NCI-H748 treated with DMSO at 0.1 percent for 48 hours (cell line): ENCODE measurements at places on chromosomes 13 and 19.

GRCh38 chr19:49957262-49957915, 3.6 kb downstream of the SIGLEC11 start:
- no peak for DNase-seq

GRCh38 chr19:38134540-38135149, 89.4 kb downstream of the DPF1 start:
- no peak for DNase-seq

- no peak for DNase-seq
These were observed 254.1 kb downstream of the FGF9 start for GRCh38 chr13:21924958-21925357.

DNA sequence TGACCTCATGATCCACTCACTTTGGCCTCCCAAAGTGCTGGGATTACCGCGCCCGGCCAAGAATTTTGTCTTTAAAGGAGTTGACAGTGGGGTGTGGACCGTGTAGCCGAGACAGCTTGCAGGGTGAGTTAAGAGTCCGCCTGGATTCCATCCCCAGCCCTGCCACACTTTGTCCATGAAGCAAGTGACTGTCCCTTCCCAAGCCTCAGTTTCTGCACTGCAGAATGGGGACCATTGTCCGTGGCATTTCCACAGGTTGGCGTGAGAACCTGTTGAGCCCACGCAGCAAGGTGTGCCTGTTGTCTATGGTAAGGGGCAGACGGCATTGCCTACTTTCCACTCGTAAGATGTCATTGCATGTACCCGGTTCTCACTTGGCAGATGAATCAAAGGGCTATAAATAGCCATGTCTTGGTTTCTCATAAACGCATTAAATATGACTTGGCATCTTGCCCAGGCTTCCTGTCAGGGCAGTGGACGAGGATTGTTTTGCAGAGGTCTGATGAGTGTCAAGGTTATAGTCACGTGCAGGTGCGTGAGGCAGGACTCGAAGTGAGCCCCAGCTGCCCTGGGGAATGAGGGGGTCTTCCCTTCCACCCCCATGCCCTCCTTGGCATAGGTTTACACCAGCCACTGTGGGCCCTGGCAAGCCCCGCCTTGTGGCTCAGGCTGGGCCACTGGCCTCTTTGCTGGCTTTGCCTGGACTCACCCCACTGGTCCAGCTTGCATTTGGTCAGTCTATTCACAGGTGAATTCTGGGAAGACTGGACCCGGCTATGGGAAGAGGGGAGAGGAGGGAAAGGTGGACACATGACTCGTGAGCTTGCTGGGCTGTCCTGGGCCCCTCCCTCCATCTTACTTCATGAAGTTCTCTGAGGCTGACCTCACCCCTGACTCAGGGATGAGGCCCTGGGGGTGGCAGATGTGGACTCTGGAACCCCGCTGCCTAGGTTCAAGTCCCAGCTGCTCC, 14.6 kb downstream of the FAM187B start:
- peak; percentile 76 for DNase-seq

DNA sequence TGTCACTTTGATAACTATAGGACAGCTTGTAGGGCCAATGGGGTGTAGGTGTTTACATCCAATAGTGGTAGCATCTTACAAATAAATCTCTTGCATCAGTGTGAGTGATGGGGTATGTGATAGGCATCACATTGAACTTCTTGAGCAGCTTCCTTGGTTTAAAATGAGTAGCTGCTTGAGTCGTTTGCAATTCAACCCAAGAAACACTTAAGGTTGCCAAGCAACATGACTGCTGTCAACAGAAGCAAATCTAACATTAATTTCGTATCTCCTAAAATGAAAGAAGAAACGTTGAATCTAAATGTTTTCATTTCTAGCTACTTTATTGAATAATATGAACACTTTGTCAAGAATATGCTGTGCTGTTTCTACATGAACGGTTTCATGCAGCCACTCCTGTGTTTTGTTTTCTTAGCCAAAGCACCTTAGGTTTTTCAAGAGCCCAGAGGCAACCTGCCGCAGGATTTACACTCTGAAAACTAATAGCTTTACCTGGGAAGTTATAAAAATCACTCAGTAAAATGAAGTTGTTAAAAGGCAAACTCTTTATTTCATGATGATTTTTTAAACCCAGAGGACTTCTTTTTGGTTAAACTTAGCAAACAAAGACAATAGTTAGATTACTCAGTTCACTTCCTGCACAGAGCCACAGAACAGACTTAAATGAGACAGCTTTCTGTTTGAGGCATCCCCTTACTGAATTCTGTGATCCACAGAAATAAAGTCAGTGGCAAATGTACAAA, 305.2 kb downstream of the MTUS2 start:
- no peak for DNase-seq

DNA sequence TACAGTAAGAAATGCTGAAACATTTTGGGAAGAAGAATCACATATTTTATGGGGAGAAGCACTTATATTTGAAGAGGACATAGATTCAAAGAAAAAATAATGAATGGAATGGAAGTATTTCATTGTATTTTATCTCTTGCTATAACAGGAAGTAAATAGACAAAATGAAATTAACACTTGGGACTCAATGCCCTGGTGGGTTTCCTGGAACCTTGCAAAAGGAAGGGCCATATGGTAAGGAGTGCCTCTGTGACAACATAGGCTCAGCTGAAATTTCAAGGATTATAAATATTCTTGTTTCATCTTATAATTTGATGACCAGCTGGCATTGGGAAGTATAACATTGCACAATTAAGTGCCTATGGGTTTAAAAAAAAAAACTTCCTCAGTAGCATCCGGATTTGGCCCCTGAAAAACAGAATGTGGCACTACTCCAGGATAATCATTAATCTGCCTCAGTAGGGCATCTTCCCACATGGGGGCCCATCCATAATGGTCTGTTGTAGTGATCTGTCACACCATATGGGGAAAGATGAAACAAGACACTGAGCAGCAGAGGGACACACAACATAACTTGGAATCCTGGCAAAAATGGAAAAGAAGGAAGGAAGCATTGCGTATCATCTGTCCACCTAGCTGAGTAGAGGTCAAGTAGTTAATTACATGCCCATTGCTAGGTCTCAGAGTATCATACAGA, 321.6 kb downstream of the NDFIP2 start:
- no peak for DNase-seq

GRCh38 chr13:27997904-27998522, 9.5 kb upstream of the URAD start:
- peak; percentile 49 for DNase-seq

DNA sequence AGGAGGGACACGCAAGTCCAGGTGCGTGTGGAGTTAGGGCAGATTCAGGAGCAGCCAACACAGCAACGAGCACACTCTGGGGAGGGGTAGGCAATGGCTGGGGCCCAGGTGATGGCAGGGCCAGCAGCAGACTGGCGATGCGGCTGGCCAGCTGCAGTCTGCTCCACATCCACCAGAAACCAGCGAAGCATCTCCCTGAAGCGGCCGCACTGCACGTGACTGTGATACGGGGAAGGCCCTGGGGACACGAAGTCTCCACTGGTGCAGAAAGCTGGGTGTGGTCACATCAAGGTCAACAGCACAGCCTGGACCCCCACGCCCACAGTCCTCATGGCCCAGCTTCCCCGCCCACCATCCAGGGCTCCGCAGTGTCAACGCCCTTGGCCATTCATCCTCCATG, 21.3 kb upstream of the EPHX3 start:
- DNase-seq, result no peak

DNA sequence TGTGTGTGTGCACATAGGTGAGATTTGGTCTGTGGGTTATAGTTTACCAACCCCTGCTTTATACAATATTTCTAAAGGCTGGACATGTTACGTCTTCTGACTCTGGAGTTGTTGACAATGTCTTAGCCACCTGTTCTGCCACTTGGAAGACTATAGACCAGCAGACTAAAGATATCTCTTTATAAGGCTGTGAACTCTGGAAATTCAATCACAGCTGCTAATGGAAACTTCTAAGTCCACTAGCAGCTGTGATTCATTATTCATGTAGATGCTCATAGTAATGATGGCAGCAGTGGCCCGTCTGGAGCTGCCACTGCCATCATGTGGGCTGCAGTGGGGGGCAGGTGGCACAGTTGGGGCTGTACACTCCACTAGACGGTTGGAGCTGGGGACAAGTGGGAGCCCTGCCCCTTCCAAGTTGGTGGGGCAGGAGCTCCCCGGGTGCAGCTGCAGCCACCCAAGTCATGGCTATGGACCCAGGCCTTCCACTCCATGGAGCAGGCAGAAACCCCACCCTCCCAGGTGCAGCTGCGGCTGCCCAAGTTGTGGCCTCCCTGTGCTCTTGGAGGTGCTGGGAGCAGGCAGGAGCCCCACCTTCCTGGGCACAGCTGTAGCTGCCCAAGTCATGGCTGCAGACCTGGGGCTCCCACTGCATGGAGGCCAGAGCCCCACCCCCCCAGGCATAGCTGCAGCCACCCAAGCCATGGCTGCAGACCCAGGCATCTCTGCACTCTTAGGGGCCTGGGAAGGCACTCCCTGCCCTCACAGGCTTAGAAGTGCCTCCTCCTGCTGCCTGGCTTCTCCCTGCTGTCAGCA, 8.8 kb downstream of the IGFL4 start:
- DNase-seq, result no peak

GRCh38 chr13:26168237-26168814, 53.8 kb downstream of the RNF6 start:
- no peak for DNase-seq

- DNase-seq, result peak; percentile 74
These were observed 616 bp upstream of the PCDH17 start for GRCh38 chr13:57630661-57631595.

GRCh38 chr13:63438951-63439350, 2023.3 kb upstream of the PCDH20 start:
- DNase-seq, result no peak

GRCh38 chr13:74280093-74280794, 146.0 kb upstream of the KLF12 start:
- no peak for DNase-seq

GRCh38 chr13:75186379-75186778, 295.6 kb downstream of the TBC1D4 start:
- DNase-seq, result no peak

GRCh38 chr13:25172303-25172630, 179 bp upstream of the AMER2 start:
- DNase-seq, result no peak

GRCh38 chr13:98923641-98924397, 54.0 kb downstream of the DOCK9 start:
- DNase-seq, result no peak

DNA sequence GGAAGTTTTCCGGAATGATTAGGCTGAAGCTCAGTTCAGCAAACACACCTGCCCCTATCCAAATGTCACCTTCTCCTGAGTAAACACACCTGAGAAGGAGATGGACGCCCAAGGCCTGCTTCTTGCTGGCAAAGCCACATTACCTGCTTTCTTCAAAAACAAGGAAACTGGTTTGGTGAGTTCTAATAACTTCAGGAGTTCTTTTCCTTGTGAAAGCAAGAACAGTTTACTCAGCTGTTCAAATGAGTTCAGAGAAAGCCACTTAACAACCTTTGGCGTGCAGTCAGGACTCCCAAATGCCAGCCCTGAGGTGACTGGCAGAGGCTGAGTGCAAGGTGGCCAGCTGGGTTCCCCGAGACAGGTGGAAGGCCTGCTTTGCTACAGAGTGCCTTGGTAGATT, 160.5 kb downstream of the STK24 start:
- DNase-seq, result peak; percentile 88

DNA sequence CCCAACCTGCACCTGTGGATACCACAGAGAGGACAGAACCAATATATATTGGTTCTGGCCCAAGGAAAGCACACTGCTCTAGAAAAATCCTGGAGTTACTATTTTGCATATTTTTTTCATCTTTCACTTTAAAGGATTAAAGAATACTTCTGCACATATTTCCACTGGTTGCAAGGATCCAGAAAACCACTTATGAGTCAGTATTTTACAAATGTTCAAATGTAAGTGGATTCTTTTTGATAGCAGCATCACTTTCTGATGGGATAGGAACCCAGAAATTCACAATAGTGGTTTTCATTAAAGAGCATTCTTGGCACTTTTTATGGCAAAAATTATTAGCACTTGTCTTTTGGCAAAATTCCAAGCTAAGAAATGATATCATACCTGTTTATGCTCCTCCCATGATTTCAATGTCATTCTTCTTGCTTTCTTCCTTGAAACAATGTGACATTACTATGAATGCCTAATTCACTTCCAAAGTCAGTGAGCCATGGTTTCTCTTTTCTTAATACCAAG, 38.2 kb downstream of the MZT1 start:
- no peak for DNase-seq

DNA sequence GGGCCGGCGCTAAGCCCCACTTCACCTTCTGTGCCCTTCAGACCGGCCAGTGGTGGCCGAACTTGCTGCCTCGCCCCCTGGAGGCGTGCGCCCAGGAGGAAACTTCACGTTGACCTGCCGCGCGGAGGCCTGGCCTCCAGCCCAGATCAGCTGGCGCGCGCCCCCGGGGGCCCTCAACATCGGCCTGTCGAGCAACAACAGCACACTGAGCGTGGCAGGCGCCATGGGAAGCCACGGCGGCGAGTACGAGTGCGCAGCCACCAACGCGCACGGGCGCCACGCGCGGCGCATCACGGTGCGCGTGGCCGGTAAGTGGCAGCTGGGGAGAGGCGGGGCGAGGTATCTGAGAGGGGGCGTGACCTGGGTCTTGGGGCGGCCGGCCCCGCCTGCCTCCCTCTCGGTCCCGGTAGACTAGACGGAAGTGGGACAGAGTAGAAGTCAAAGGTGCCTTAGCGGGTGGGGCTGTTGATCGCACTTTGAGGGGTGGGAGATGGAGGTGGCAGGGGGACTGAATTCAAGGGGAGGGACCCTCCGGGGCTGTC, 5.6 kb downstream of the ICAM5 start:
- no peak for DNase-seq

- DNase-seq, result no peak
These were observed at the start of gene PODNL1 for GRCh38 chr19:13938301-13939064. PODNL1 (minus strand) TSS chr19:13938417; CDS start chr19:13938181, 236 bp downstream.

GRCh38 chr19:50639121-50640112, at the start of gene SYT3:
SYT3 (minus strand) TSS chr19:50639881; CDS start chr19:50637411, 2,470 bp downstream.
- peak; percentile 49 for DNase-seq

DNA sequence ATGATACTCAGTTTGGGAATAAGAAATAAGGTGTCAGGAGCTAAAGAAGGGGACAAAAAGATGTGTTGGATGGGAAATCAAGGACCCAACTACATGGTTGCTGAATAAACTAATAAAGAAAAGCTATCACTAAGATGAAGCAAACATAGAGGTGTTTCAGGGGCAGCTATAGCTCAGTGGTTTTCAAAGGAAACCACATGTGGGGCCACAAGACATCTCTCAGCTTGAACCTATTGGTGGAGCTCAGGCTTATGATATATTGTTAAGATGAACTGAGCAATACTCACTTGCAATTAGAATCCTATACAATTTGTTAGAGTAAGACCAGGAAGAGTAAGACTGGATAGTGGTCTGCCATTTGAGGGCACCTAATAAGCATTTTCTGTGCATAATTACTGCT, 45.1 kb upstream of the SPRY2 start:
- DNase-seq, result no peak

GRCh38 chr13:103078158-103078557, 11.9 kb upstream of the SLC10A2 start:
- no peak for DNase-seq

DNA sequence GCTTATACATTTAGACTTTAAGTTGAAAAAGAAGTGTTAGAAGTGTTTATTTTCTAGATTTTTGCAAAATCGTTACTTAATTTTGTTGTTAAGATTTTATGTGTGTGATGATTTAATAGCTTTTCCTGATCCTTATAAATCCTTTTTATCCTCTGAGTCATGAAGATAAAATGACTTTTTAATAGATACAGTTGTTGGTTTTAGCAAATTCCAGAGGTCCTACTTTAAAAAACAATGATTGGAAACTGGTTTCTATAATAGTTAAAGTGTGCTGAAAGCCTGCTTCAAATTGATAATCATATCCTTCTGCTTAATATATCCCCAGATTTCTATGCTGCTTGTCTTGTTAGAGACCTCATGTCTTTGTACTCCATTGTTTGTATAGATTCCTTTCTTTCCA, 39.0 kb downstream of the RNASEH2B start:
- no peak for DNase-seq

GRCh38 chr13:98479496-98480003, 97.4 kb downstream of the STK24 start:
- DNase-seq, result no peak
